ENCODE measurements at places on chromosomes 5 and 9. TPM values are rescaled to one million over a fixed set of nuclear protein-coding genes. Genes with fewer than 3 reads are reported as not detected.

The MZB1 gene
- total RNA-seq, result 29.1 TPM

The NUTM2G gene
- total RNA-seq, result not detected

The SCGB3A2 gene
- total RNA-seq, result not detected

The SPINK13 gene
- not detected for total RNA-seq

The ERCC8 gene
- 10.8 TPM for total RNA-seq

The PCDHB13 gene
- total RNA-seq, result not detected

The CXCL14 gene
- not detected for total RNA-seq

The SLC6A19 gene
- not detected for total RNA-seq

The RAI14 gene
- total RNA-seq, result 2.6 TPM

The TAF11L9 gene
- total RNA-seq, result not detected

The FAM153A gene
- 12.8 TPM for total RNA-seq

The HACD4 gene
- 2.8 TPM for total RNA-seq

The UGT3A2 gene
- not detected for total RNA-seq

The IFNA2 gene
- not detected for total RNA-seq

The IFNA8 gene
- total RNA-seq, result not detected
